Thyroid gland (tissue), 4 donors: ENCODE measurements at places on chromosomes 5 and 9. TPM values are rescaled to one million over a fixed set of nuclear protein-coding genes. Genes with fewer than 3 reads are reported as not detected.
A peak's percentile ranks its signal among the peaks of the same experiment; 100 is the strongest.

- no peak for DNase-seq
- H3K4me3 ChIP-seq: no peak overlapping the region
- H3K4me1 ChIP-seq: no peaks in the 10 kb centered on the region
- H3K36me3 ChIP-seq: no peaks in the 10 kb centered on the region
- H3K27me3 ChIP-seq: no peaks in the 10 kb centered on the region
Measured at GRCh38 chr5:9230355-9230754, 315.5 kb downstream of the SEMA5A start.

The TAS2R1 gene
- total RNA-seq: not detected

The PJA2 gene
- total RNA-seq: 172 TPM

DNA sequence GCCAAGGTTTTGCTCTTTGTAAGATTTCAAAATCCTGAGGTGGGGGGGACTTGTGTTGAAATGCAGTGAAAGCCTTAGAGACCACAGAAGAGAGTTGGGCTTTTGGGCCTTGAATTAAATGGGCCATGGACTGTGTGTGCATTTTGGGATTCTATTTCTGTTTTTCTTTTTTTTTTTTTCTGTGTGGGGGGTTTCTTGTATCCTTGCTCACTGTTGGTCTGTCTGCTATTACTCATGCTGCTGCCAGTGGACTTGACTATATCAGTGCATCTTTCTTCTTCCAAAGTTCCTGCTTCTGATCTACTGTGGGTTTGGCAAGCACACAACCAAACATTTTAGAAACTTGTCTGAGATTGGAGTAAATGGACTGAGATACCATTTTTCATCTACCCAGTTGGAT is 344.9 kb downstream of the ARL15 start:
- no peaks in the 10 kb centered on the region for H3K36me3 ChIP-seq
- no peaks in the 10 kb centered on the region for H3K4me1 ChIP-seq
- H3K27ac ChIP-seq: no peak overlapping the region
- H3K4me3 ChIP-seq: no peak overlapping the region
- H3K27me3 ChIP-seq: no peaks in the 10 kb centered on the region

The GABRP gene
- not detected for total RNA-seq

The C9 gene
- total RNA-seq: not detected

- no peaks in the 10 kb centered on the region for H3K36me3 ChIP-seq
- no peak for DNase-seq
- H3K27ac ChIP-seq: no peak overlapping the region
- no peak overlapping the region for H3K4me3 ChIP-seq
- no peaks in the 10 kb centered on the region for H3K27me3 ChIP-seq
- H3K4me1 ChIP-seq: peaks cover 35% of the 10 kb centered on the region
Measured at GRCh38 chr5:73687357-73687756, 61.4 kb downstream of the ARHGEF28 start.

DNA sequence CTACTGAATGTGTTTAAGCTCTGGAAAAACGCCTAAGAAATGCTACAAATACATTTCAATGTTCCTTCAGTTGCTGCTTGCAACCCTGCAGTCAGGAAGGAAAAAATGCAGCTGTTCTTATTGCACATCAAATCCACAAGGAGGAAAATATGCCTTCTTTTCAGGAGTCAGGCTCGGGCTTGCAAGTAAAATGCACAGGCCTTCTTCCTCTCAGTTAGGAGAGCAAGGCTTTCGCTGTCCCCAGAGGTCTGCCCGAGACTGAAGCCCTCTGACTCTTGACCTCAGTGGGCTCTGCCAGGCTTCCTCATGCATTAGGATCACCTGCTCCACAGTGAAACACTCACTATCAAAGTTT is 899 bp upstream of the SHC3 start:
- H3K4me3 ChIP-seq: peak overlapping the region; percentile 23
- H3K27ac ChIP-seq: peak overlapping the region; percentile 68
- peaks cover 21% of the 10 kb centered on the region for H3K4me1 ChIP-seq
- DNase-seq: no peak
- no peaks in the 10 kb centered on the region for H3K27me3 ChIP-seq

The LECT2 gene
- not detected for total RNA-seq

DNA sequence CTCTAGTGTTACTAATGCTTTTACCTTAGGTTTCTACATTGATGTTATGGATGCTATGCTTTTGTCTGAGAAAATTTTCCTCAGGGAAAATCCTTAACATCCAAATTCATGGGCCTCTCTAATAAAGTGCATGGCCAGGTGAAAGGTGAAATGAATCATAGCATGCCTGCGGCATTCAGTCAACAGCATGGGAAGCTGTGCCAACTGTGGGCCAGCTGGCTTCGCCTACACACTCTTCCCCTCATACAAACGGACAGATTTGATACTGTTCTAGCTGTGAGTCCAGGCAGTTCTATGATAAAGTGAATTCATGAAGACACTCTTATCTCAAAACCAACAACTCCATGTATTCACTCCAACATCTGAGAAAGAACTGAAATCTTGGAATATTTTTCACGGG is 374.1 kb downstream of the PLK2 start:
- no peaks in the 10 kb centered on the region for H3K4me1 ChIP-seq
- no peaks in the 10 kb centered on the region for H3K36me3 ChIP-seq
- no peak overlapping the region for H3K27ac ChIP-seq
- H3K4me3 ChIP-seq: no peak overlapping the region
- no peak for DNase-seq
- no peaks in the 10 kb centered on the region for H3K27me3 ChIP-seq

The SLC28A3 gene
- total RNA-seq: not detected

- DNase-seq: no peak
- H3K27ac ChIP-seq: no peak overlapping the region
- H3K27me3 ChIP-seq: no peaks in the 10 kb centered on the region
- no peaks in the 10 kb centered on the region for H3K36me3 ChIP-seq
- peaks cover 9% of the 10 kb centered on the region for H3K4me1 ChIP-seq
Measured at GRCh38 chr5:116944183-116944582, 369.6 kb upstream of the SEMA6A start.

GRCh38 chr5:163269624-163270023 is 167.8 kb upstream of the CCNG1 start:
- no peak overlapping the region for H3K4me3 ChIP-seq
- H3K27ac ChIP-seq: no peak overlapping the region
- DNase-seq: no peak
- no peaks in the 10 kb centered on the region for H3K36me3 ChIP-seq
- no peaks in the 10 kb centered on the region for H3K4me1 ChIP-seq

DNA sequence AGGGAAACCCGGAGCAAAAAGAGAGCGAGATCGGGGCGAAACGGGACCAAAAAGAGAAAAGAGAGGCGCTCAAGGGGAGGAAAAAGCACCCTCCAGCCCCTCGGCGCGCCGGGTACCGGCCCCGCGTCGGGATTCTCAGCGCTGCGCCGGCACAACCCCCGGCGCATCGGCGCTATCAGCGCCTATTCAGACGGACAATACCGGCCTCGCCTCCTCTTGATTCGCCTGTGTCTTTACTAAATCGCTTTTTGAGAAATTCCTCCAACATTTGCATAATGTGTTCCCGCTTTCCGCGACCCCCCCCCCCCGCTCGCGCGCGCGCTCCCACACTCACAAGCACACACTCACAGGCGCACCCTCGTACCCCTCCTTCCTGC is 578 bp downstream of the LHX6 start:
- no peaks in the 10 kb centered on the region for H3K36me3 ChIP-seq
- no peak for DNase-seq
- peaks cover 33% of the 10 kb centered on the region for H3K27me3 ChIP-seq
- H3K4me3 ChIP-seq: no peak overlapping the region

The SMIM27 gene
- 5.1 TPM for total RNA-seq

The LCN1 gene
- total RNA-seq: not detected

The KCNN2 gene
- total RNA-seq: not detected

The AJM1 gene
- total RNA-seq: 2.8 TPM

GRCh38 chr5:180575571-180575970 is 15.7 kb downstream of the SCGB3A1 start:
- H3K4me1 ChIP-seq: no peaks in the 10 kb centered on the region
- H3K27ac ChIP-seq: no peak overlapping the region
- H3K36me3 ChIP-seq: peaks cover 13% of the 10 kb centered on the region
- DNase-seq: no peak
- H3K4me3 ChIP-seq: no peak overlapping the region

DNA sequence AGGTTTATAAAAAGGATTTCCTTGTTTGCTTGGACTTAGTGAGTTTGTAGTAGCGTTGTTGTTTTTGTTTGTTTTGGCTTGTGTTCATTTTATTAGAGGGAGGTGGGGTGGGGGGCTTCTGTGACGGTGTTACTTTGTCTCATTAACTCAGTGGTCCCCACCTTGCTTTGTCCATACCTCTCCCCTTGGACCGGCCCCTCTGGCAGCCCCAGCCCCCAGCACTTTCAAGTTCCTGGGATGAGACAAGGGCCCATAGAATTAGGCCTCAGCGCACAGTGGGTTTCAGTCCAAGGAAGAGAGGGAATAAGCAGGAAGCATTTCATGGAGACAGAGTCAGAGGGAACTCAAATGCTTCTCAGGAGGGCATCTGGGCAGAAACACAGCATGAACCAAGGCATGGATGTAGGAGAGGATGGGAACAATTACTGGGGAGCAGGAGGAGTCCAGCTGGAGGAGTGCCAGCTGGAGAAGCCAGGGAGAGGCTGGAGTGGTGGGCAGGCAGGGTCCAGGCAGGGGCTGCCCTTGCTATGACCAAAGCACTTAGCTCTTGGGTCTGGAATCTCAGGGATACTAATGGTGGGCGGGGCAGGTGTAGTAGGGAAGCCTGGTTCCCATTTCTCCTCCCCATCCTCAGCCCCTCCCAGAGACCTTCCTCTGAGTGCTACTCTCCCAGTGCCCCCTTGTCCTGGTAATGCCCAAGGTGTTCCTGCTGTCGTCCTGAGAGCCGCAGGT is 23.5 kb upstream of the ENHO start:
- DNase-seq: no peak
- no peak overlapping the region for H3K4me3 ChIP-seq

- H3K4me3 ChIP-seq: no peak overlapping the region
- no peaks in the 10 kb centered on the region for H3K36me3 ChIP-seq
- DNase-seq: no peak
- no peak overlapping the region for H3K27ac ChIP-seq
- H3K27me3 ChIP-seq: no peaks in the 10 kb centered on the region
- H3K4me1 ChIP-seq: no peaks in the 10 kb centered on the region
Measured at GRCh38 chr5:131846536-131846935, 49.7 kb upstream of the FNIP1 start.

DNA sequence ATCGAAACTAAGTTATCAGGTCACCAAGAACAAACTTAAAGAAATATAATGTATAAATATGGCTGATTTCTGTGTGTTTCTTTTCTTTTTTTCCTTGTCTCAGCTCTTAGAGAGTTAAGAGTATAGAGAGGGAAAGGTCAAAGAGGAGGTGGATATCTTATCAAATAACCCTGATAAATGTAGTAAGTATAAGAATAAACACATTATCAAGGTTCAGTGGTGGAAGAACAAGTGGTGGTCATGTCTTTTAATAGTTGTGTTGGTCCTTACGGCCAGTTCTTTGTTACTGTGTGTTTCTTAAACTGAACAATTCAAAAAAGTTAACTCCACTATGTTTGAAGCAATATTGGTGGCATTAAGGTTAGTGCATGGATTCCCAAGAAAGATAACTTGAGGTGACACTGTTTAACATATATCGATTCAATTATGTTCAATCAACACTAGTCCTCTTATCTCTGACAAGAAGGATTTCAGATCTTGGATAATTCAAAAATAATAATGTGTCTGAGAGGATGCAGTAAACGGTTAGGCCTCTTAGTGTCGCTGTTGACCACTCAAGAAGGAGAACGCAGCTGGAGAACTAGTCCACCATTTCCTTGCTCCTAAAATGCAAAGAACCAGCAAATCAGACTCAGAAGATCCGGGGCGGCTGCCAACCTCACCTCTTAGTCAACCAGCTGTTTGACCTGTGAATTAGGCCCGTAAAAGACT is at the start of gene PCDHGA3:
Gene PCDHGA3, plus strand, starts transcription at position 588 of the 711 bp plus-strand sequence. CDS start 205 bp downstream, outside the sequence.
- no peak within 1 kb of the TSS for H3K4me3 ChIP-seq
- H3K27ac ChIP-seq: no peak within 1 kb of the TSS
- H3K27me3 ChIP-seq: no peaks in the 10 kb centered on the region
- no peaks in the 10 kb centered on the region for H3K36me3 ChIP-seq

DNA sequence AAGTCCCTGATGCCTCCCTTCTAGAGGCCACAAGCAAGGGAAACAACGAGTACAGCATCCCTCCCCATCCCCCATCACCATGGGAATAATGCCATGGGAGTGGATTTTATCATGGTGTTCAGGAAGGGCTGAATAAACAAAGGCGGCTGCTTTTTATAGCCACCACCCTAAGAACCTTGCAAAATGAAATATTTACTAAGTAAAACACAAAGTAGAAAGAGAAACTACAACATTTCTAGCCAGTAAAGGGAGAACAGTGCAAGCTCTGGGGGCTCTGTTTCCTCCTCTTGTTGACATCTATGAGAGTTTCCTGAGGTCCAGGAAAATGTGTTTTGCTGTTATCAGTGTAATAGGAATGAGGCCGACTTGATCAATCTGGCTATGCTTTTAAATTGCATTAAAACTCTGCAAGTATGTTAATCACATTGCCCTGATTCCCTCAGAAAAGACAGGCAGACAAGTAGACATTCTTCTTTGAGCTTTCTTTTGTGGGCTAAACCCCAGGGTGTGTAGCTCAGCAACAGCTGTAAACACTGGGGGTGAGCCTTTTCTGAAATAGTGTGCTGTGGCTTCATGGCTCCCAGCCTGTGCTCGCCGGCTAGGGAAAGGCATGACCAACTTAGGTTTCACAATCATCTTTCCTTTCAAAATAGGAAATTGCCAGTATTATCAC is 31.1 kb downstream of the SV2C start:
- H3K36me3 ChIP-seq: no peaks in the 10 kb centered on the region
- H3K27ac ChIP-seq: no peak overlapping the region
- no peaks in the 10 kb centered on the region for H3K4me1 ChIP-seq
- no peak overlapping the region for H3K4me3 ChIP-seq
- no peaks in the 10 kb centered on the region for H3K27me3 ChIP-seq
- peak; percentile 4 for DNase-seq

- H3K27me3 ChIP-seq: peaks cover 90% of the 10 kb centered on the region
- H3K36me3 ChIP-seq: no peaks in the 10 kb centered on the region
- no peak overlapping the region for H3K4me3 ChIP-seq
- H3K4me1 ChIP-seq: peaks cover 23% of the 10 kb centered on the region
- DNase-seq: no peak
- H3K27ac ChIP-seq: no peak overlapping the region
Measured at GRCh38 chr5:88674356-88675167, 208.4 kb downstream of the MEF2C start.

The SHLD3 gene
- total RNA-seq: 3.9 TPM

GRCh38 chr5:102856389-102856777 is 101.3 kb downstream of the PAM start:
- no peak overlapping the region for H3K4me3 ChIP-seq
- H3K27ac ChIP-seq: no peak overlapping the region
- H3K27me3 ChIP-seq: no peaks in the 10 kb centered on the region
- DNase-seq: no peak
- no peaks in the 10 kb centered on the region for H3K36me3 ChIP-seq
- H3K4me1 ChIP-seq: no peaks in the 10 kb centered on the region

The STPG3 gene
- not detected for total RNA-seq

GRCh38 chr5:112554101-112554977 is 135.3 kb upstream of the EPB41L4A start:
- H3K27me3 ChIP-seq: no peaks in the 10 kb centered on the region
- no peak for DNase-seq
- H3K27ac ChIP-seq: no peak overlapping the region
- H3K36me3 ChIP-seq: no peaks in the 10 kb centered on the region
